ENCODE measurements at places on chromosomes 5 and 9.

- no peak for DNase-seq
Observed at GRCh38 chr9:108476574-108476973, 379.2 kb downstream of the ACTL7B start.

DNA sequence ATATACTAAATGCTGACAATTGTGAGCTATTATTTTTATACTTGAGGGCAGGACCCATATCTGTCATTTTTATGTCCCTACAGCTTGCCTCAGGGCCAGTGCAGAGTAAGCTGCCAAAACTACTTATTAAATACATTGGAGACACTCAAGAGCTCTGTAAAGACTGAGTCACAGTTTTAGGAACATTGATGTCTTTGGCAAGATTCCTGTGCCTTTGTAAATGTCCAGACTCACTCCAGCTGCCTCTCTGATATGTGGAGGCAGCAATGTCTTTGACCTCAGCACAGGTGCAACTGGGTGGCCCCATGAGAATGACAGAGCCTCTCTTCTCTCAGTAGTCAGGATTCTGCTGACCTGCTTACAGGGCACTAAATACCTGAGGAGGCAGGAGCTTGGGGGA is 363.2 kb downstream of the OSTF1 start:
- DNase-seq, result no peak

- DNase-seq, result no peak
Observed at GRCh38 chr9:83625178-83625577, 2.2 kb downstream of the IDNK start.

- no peak for DNase-seq
Observed at GRCh38 chr5:168609806-168610482, 30.8 kb upstream of the PANK3 start.

DNA sequence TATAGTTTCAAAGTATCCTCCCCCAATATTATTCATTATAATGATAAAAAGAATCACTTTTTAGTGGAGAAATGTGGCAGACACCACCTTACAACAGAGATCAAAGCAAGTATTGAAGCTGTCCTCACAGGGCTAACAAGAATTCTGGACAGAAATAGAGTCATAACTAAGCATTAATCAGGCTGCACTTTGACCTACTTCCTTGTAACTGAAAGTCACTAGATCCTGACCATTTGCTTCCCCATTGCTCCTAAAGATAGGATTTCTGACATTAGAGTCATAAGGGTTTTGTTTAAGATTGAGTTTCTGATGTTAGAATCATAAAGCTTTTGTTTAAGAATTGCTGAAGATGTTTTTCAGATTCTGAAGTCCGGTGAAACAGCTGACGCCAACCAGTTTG is 159.7 kb downstream of the ATP10B start:
- no peak for DNase-seq

DNA sequence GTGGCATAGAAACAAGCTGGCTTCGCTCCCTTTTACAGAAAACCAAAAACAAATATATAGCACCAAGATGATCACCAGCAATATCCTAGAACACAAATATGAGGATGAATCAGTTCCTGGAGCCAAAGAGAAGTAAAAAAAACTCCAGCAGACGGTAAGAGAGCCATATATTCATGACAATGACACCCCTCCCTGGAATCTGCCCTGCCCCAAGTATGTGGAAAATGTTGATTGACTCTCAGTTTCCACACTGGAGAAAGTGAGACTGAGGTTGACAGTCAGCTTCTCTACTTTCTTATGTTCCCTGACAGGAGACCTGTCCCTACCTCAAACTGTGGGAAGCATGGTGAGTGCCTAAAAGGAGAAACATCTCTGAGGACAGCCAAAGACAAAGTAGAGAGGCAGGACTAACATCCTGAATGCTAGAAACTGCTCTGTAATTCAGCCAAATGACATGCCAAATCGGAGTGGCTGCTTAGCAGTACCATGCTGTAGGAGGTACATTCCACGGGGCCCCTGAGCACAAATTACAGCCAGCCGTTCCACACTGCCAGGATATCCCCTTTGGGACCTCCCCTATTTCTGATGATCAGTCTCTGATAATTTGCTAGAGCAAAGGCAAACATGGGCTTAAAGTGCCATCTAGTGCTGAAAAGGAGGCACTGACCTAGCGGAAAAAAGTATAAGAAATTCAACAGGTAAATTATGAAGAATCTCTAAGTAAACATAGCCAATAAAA is 424.0 kb upstream of the RGMB start:
- no peak for DNase-seq

- peak; percentile 66 for DNase-seq
Observed at GRCh38 chr9:18362901-18363685, 110.9 kb upstream of the ADAMTSL1 start.

DNA sequence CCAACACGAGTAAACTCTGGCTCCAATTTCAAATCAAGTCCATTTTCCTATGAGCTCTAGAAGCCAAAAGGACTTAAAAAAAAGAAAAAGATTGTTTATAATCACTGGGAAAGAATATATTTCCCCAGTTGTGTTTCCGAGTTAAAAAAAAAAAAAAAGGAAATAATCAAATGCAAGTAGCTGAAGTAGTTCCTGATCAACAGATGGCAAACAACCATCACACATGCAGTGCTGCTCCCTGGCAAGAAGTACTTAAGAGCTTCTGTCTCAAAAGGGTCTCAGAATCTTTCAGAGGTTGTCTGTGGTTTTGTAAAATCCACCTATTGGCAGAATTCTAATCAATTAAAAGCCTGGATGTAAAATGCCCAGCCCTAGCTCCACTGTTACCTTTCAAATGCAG is 387.9 kb downstream of the RAB3C start:
- no peak for DNase-seq

- DNase-seq, result no peak
Observed at GRCh38 chr5:101782352-101783103, 513.6 kb downstream of the SLCO4C1 start.

DNA sequence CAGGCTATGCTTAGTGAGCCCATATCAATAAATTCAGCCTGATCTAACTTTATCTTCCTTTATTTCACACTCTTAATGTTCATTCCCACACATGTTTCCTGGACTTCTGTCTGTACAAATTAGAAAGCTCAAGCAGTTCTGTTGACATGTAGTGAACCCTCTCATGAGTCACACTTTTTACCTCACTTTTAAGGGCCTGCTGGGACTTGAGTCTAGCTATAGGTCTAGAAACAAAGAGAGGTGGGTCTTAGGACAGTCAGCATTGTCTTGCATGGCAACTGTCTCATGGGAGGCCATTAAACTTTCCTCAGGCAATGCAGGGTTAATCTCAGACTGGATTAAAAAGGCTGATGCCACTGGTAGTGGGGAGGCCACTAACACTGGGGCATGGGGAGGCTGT is 8.6 kb upstream of the CCNH start:
- no peak for DNase-seq

GRCh38 chr5:17203329-17204132 is 13.9 kb upstream of the BASP1 start:
- DNase-seq, result peak; percentile 82

- DNase-seq, result no peak
Observed at GRCh38 chr9:11735391-11735790, 957.8 kb upstream of the TYRP1 start.

- no peak for DNase-seq
Observed at GRCh38 chr5:62282064-62282463, 23.9 kb upstream of the KIF2A start.

DNA sequence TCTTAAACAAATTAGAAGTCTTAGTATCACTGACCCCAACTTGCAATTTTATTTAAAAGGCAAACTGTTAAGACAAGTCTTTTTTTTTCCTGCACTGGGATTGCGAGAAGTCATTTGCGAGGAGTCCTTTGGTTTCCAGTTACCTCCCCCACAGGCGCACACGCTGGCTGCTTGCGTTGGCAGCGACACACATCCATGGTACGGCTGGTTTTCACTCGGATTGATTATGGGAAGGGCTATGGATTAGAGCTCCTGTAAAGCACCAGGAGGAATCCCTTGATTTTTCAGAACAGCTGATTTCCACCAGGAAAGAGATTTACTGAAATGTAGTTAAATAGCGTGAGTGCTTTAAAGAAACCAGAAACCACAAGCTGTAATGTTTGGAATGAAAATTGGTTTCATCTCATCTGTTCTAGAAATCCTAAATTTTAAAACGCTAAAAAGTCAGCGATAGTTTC is 737 bp downstream of the SLC1A3 start:
- peak; percentile 64 for DNase-seq

- DNase-seq, result no peak
Observed at GRCh38 chr5:17190799-17191391, 26.5 kb upstream of the BASP1 start.

GRCh38 chr5:119666542-119666941 is 37.2 kb downstream of the FAM170A start:
- DNase-seq, result no peak

GRCh38 chr9:130409246-130409645 is 35.5 kb upstream of the ASS1 start:
- no peak for DNase-seq

DNA sequence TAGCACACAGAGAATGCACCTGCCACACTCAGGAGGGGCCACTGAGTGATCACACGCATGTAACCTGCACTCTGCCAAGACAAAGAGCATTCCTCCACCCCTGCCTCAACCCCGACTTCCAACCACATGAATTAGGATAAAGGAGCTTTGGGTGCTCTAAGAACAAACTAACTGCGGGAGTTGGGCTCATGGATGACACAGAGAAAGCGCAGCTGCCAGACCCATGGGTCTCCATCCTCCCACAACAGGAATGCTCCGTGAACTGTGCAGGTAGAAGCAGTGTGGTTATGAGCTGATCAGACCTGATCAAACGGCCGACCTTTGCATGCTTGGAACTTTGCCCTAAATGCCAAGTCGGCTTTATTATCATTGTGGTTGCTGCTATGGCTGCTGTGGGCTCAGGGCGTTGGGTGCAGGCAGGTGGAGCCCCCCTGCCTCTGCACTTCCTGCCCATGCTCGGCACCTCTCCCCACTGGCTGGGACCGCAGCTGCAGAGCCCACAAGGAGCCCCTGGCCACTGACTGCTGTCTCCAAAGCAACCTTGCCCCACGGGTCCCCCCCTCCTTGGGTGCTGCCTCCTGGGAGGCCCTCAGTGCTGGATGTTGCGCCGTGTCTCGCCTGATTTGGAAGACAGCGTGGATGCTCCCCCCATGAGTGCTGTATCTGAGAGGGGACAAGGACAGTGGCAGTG is 2.6 kb upstream of the SLC6A3 start:
- DNase-seq, result no peak

DNA sequence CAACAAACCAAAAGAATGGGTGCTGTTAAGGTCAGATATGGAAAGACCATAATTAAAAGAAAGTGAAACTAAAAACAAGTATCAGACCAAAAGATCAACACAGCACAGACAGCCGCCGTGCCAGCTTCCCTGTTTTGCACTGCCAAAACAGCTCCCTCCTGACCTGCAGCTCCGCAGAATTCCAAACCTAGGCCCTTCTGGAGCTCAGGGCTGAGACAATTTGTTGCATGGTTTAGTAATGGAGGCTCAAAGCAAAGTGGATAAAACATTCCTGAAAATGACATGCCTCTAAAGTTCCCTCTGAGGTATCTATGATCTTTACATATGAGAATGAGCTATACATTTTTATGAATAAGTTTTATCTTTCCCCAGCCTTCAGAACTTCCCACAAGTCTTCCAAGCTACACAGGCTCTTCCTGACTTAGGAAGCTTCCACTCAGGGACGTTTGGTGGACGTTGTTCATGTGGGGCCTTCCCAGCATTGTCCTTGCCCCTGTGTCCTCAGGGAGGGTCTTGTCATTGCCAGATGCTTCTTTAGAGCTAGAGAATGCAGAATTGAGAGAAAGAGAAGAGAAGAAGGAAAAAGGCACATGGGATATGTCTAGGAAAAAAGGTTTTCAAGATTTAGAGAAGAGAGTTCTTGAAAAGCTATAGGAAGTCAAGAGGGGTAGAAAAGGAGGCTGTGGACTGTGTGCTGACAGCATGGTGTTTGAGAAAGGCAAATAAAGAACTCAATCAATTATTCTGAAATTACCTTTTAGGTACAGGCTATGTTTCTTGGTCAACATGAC is 28.4 kb upstream of the SSBP2 start:
- no peak for DNase-seq

DNA sequence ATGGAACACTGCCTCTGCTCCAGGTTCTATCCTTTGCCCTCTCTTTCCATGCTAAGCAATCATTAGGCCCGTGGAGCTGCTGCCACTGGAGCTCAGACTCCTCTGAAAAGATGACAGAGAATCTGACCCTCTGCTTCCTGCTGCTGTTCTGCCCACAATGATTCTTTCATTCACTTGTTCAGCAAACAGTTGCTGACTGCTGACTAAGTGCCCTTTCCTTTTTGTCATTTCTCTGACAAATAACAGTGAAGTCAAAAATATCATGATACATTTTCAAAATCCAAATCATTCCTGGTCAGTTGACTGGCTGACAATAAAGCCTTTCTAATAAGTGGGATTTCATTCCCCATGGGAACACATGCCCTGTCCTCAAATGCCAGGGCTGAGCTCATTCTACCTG is 110.1 kb downstream of the SIL1 start:
- DNase-seq, result no peak

GRCh38 chr5:142908659-142909058 is 138.5 kb downstream of the ARHGAP26 start:
- DNase-seq, result no peak

DNA sequence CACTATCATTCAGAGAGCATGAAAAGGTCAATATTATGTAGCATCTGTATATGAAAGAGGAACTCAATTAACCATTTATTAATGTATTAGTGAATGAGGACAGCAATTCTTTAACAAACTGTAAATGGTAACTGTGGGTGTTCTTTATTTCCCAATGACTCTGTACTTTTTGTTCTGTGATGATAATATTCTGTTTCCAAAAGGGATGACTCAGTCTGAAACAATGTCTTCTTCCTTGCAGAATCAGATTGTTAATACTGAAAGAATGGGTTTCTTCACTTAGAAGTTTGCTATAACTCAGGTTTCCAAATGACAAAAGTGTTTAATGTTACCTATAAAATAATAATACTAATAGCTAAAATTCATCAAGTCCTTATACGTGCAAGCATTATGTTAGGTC is 1518.7 kb upstream of the WWC1 start:
- DNase-seq, result no peak

DNA sequence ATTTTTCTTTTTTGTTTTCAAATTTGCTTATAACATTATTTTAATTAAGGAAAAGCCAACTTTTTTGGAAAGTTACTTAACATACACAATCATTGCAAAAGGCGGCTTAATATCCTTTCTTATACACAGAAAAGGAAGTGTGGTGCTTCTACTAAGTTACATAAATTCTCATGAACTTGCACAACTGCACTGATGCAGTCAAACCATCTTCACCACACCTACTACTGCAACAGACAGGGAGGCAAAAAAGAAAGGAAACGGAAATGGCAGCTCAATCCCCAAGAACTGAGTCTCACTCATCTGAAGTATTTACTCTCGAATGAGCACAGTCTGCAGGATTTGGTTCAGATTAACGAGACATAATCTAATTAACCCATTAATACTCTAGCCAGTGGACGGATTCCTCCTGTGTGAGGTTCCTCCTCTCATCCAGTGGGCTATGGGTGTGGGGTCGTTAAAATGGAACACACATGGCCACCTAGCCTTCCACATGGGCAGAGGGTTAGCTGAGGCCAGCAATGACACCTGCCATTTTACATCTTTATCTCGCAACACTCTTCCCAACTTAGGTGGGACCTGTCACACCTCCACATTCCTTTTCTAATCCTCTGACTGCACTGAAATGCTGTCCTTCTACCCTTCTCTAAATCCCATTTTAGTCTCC is 30.0 kb downstream of the GOLM1 start:
- no peak for DNase-seq

GRCh38 chr9:91908293-91908623 is 41.8 kb downstream of the ROR2 start:
- DNase-seq, result no peak
